ENCODE measurements at places on chromosomes 2 and 18.

DNA sequence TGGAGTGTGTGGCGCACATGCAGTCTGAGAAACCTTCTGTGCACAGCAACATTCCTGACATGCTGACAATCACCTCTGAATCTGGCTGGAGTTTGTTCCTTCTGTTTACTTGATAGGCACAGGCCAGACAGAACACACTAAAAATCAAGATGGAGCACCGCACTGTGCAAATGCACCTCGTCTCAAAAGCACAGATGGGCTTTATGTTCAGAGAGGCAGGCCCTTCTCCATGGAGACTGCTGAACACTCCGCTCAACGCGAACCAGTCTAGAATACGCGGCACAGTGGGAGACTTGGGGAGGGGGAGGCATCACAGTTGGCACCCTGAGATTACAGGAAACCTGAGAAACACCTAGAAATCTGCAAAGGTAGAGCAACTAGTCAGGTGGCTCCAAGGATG is 58.4 kb upstream of the DNMT3A start:
- DNase-seq = no peak

- DNase-seq = no peak
Observed at GRCh38 chr2:30022444-30023071, 101.2 kb upstream of the ALK start.

- no peak for DNase-seq
Observed at GRCh38 chr2:100275200-100275589, 47.1 kb downstream of the LONRF2 start.

- DNase-seq = no peak
Observed at GRCh38 chr2:190327867-190328572, 8.4 kb upstream of the HIBCH start.

GRCh38 chr2:95388856-95389244 is 13.7 kb upstream of the FAHD2A start:
- no peak for DNase-seq

GRCh38 chr18:26812462-26812861 is 53.0 kb downstream of the AQP4 start:
- no peak for DNase-seq

GRCh38 chr2:171800639-171801038 is 93.4 kb downstream of the SLC25A12 start:
- DNase-seq = no peak
